Dorsolateral prefrontal cortex (tissue), 122 donors: ENCODE measurements at places on chromosomes 3 and 15.
A peak's percentile ranks its signal among the peaks of the same experiment; 100 is the strongest.

DNA sequence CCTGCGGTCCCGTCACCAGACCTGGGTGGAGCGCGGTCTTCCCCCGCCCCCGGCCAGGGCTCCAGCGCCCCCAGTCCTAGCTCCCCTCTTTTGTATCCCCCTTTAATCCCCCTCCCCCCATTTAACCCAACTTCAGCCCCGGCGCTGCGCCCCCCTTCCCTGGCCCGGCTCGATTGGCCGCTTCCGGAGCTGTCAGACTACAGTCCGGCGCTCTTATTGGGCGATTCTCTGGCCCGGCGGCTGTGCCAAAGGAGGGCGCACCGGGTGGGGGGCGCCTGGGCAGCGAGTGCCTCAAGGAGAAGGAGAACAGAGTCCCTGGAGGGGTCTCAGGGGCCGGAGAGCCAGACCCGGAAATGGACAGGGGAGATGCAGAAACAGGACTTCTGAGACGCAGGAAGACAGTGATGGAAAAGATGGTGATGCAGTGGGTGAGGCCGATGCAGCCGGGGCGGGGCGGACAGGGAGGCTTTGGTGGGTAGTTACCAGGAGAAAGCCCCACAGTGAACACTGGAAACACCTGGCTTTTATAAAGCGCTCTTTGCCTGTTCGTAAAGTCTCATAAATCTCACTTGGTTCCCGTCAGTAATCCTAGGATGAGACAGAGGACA, 1.2 kb upstream of the ADCY5 start:
- DNase-seq: peak; percentile 75

DNA sequence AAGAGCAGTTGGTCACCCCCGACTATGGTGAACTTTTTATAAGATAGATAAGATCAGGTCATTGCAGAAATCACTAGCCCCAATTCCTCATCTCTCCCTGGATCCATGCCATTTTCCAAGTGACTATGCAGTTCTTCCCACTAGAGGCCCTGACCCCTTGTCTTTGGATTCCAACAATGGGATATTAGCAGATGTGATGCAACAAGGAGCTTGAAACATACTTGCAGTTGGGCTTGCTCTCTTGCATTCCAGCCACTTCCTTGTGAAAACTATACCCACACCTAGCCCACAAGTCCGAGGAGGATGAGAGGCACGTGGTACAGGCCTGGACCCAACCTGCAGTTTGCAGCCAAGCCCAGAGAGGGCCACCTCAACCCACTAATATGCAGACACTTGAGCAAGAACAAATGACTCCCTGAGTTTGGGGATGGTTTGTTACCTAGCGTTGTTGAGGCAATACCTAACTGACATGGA, 60.6 kb downstream of the SUCLG2 start:
- DNase-seq: no peak

- no peak for DNase-seq
These were observed 28.7 kb downstream of the TIPIN start for GRCh38 chr15:66327736-66328135.

- DNase-seq: no peak
These were observed 8.8 kb upstream of the CPOX start for GRCh38 chr3:98602078-98602678.

DNA sequence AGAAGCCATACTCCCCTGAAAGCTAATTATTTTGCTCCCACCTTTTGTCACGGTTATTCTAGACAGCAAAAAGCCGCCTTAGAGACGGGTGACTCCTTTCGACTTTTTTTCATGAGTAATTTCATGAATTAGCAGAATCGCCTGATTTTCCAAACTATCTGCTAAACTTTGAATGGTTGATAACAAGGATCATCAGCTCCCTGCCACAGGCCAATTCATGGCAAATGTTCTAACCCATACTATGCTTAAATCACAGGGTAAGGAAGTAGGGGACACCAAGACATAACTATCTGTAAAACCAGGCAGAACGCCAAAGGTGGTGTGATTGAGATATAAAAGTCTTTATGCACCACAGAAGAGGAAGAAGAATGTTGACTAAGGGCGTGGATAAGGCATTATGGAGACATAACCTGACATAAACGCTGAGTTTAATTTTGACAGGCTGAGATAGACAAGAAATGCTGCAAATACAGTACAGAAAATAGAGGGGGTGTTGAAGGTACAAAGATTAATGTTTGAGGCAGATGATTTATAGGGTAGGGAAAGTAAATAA, 891 bp upstream of the DMXL2 start:
- no peak for DNase-seq

DNA sequence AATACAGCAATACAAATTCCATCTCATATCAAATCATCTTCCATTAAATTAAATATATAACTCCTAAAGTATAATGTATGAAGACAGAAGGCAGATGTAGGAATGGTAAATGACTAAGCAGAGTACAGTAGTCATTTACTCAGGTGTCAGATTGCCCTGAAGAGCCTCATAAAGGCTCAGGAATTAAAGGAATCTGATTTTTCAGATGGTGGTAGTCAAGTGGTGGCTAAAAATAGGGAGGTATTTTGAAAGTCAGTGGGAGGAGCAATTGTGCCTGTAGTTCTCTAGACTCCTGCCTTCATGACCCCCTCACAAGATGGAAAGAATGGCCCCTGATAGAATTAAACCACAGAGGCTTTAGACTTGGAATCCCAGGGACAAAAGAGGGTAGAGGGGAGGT, 142.7 kb upstream of the SYNPR start:
- DNase-seq: no peak

DNA sequence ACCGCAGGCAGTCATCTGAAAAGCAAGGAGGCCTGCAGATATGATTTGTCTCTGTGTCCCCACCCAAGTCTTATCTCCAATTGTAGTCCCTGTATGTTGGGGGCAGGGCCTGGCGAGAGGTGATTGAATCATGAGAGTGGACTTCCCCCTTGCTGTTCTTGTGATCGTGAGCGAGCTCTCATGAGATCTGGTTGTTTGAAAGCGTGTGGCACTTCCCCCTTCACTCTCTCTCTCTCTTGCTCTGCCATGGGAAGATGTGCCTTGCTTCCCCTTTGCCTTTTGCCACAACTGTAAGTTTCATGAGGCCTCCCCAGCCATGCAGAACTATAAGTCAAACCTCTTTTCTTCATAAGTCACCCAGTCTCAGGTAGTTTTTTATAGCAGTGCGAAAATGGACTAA, 83.3 kb downstream of the TMCO5A start:
- DNase-seq: no peak

DNA sequence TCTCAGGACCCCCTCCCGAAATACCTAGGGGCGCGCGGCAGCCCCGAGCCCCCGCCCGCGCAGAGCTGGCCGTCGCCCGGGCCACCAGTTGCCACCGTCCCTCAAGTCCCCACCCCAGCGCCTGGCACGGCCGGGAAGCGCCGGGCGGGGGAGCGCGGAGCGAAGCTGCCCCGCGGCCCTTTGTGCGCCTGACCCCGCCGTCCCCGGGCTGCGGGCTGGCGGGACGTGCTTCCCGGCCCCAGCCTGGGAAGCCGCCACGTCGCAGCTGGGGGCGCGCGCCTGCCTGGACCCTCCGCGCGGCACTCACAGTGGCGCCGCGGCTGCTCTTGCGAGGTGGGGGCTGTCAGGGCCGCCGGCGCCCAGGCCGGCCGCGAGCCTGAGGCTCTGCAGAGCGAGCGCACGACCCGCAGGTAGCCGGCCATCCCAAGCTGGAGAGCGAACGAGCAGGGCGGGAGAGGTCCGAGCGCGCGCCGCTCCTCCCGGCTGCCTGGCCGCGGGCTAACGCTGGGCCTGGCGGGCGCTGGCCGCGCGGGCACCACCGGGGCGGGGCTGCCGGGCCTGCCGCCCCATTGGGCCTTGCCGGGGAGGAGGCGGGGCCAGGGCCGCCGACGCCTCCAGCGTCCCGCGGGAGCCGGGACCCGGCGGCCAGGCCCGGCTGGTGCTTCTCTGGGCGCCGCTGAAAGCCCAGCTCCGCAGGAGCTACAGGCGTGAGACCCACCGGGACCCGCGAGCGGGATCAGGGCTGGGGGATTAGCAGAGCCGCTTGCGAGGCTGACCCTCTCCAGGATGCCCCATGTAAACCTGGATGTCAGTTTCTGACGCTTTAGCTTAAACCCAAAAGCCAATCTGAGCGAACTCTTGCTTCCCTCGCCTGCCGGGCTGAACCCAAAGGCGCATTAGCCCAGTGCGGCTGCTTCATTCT, at the start of gene IDH2:
IDH2 (minus strand) TSS at position 500 of the 922 bp plus-strand sequence; CDS start at position 422, 78 bp downstream.
- peak; percentile 80 for DNase-seq

DNA sequence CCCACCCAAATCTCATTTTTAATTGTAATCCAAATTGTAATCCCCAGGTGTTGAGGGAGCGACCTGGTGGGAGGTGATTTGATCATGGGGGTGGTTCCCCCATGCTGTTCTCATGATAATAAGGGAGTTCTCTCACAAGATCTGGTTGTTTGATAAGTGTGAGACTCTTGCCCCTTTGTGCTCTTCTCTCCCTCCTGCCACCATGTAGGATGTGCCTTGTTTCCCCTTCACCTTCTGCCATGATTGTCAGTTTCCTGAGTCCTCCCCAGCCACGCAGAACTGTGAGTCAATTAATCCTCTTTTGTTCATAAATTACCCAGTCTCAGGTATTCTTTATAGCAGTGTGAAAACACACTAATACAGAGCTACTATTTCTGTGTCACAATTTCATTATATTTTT, 88.7 kb downstream of the NCEH1 start:
- no peak for DNase-seq

GRCh38 chr3:172289583-172289982, 158.7 kb downstream of the GHSR start:
- no peak for DNase-seq

DNA sequence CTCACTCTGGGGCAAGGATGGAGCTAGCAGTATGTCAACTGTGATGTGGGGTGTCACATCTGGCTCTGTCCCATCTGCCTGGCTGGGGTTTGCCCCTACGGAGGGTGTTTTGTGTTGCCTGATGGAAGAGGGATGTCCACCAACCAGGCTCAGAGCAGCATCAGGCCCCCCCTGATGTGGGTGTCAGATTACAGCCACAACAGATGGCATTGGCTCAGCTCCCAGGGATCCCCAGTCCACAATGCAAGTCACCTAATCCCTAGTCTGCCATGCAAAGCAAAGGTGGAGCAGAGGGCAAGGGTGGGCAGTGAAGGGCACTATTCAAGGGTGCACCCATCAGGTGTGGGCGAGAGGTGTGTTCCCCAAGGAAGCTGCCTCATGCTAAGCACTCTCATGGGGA, 48.9 kb upstream of the AMOTL2 start:
- peak; percentile 30 for DNase-seq

DNA sequence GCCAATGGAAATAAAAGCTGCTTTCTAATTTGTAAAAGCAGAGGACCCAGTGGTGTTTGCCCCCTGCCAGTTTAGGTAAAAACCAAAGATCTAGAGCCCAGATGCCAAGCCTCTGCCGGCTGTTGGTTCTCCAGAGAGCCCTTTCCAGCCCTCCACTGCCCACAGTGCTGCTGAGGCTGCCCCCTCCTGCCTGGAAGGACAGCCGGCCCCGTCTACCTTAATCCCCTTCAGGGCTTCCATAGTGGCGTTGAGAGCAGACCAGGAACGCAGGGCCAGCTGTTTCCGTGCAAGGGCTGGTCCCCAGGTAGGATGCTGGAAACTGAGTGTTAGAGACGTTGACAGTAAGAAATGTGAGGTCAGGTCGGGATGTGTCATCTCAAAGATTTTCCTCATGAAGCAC, 6.9 kb downstream of the ST8SIA2 start:
- no peak for DNase-seq

GRCh38 chr3:13009132-13009945, 63.9 kb downstream of the IQSEC1 start:
- no peak for DNase-seq

- DNase-seq: no peak
These were observed 40.9 kb downstream of the GNB4 start for GRCh38 chr3:179410331-179410730.

GRCh38 chr3:11566478-11566877, 77.2 kb downstream of the VGLL4 start:
- no peak for DNase-seq

- no peak for DNase-seq
These were observed 120.7 kb upstream of the LINGO1 start for GRCh38 chr15:77753281-77753873.

- no peak for DNase-seq
These were observed 24.8 kb downstream of the SH3BP5 start for GRCh38 chr3:15307580-15307979.

DNA sequence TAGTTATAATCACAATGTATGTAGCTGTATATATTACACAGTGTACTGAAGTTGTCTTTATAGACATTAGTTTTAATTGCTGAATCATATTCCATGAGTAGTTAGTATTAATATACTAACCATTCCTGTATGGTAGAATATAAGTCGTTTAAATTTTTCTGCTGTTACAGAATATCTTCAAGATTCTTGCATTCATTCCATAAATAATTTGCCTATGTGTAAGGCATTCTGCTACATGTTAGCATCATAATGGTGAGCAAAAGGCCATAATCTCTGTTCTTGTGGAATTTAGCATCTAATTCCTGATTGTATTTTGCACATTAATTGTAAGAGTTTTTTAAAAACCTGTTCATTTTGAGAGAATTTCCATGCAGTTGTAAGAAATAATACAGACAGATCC, 14.1 kb downstream of the GYG1 start:
- DNase-seq: no peak
